ENCODE measurements at places on chromosomes 4 and X.

GRCh38 chr4:688854-689681, at the start of gene SLC49A3:
Gene SLC49A3, minus strand, starts transcription at chr4:689151. Its CDS starts 24 bp downstream, at chr4:689127.
- DNase-seq = no peak

GRCh38 chr4:136908122-136908521, 624.2 kb downstream of the PCDH18 start:
- DNase-seq = no peak

- no peak for DNase-seq
Observed at GRCh38 chr4:80407246-80407645, 71.7 kb downstream of the CFAP299 start.

GRCh38 chr4:187172340-187172761, 448.7 kb upstream of the FAT1 start:
- DNase-seq = no peak

DNA sequence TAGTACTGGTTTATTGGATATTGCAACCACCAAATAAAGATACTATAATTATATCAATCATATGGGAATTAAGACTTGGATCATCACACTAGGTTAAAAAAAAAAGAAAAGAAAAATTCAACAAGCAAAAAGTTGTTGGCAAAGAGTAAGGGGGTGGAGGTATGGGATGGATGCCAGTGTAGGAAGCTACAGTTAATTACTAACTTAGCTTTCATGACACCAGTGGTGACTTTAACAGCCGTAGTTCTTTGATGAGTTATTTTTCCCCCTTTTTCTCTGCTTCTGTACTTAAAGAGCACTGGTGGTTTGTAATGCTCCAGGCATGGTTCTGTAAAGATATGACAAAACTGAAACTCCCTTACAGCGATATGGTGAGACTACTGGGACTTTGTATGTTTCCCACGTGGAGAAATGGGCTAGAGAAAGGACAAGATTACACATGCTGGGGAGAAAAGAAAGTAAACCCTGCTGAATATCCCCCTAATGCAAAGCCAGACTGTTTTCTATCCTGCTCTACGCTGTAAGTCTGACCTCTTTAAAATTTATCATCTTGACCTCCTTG, 210.8 kb downstream of the SPOCK3 start:
- no peak for DNase-seq

DNA sequence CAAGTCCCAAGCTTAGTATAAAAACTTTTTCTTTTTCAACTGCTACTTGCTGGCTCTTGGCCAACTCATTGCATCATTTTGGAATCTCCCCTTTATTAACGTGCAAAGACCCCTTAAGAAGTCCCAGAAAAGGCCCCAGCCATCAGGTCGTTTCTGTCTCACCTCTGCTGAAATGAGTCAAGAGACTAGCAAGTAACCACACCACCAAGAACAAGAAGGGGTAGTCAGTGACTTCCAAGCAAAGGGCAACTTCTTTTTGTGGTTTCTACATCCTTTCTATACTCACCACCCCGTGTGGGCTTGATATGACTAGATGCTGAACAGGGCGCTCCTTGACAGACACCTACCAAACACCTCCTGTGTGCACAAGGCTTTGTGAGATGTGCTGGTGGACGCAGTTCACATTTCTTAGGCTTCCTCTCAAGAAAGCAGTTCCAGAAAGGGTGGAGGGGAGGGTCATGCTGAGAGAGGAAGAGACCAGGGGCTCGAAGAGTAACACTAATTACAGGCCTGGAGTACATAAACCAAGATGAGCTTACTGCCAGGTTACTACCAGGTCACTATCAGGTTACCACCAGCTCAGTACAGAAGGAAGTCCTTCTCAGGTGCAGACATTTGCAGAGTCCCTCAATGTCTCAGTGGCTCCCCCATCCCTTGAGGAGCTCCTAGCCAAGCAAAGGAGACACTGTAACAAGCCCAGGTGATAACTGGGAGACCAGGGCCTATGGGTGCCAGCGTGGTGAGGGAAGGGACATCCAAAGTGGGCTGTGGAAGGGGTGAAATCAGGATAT, 19.3 kb downstream of the JAKMIP1 start:
- DNase-seq = peak; percentile 48

- DNase-seq = no peak
Observed at GRCh38 chr4:42816189-42816879, 76.2 kb upstream of the GRXCR1 start.

DNA sequence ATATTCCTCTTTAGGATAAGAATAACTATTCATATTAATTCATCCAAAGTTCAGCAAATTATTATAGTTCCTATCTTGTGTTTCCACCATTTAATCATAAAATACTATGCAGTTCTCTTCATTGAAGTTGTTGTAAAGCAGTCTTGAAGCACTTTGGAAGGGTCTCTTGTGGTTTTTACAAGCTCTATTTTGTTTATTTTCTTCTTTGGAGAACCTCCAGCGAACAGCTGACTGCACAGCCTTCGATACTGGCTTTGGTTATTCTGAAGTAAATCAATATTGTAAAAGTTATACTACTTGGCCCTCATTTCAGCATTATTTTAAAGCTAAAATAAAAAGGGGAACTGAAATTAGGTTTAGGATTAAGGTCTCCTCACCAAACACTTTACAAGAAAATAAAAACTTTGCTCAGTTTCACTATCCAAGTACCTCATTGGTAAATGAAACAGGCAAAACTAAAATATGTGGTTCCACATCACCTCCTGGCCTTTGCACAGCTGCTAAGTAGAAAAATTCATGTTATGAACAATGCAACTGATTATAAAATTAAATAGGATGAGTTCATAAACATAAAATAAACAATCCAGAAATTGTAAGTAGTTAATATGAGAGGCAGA, 1629.2 kb upstream of the ADGRL3 start:
- no peak for DNase-seq

- no peak for DNase-seq
Observed at GRCh38 chr4:118954246-118954645, 65.6 kb downstream of the SYNPO2 start.

GRCh38 chr4:85426366-85426765, 48.6 kb upstream of the ARHGAP24 start:
- no peak for DNase-seq
